ENCODE measurements at places on chromosomes 11 and 22.
A peak's percentile ranks its signal among the peaks of the same experiment; 100 is the strongest.

- DNase-seq: no peak
Measured at GRCh38 chr22:49366437-49366836, 461.2 kb downstream of the BRD1 start.

- no peak for DNase-seq
Measured at GRCh38 chr11:8328848-8329330, 65.2 kb upstream of the LMO1 start.

GRCh38 chr11:78418584-78419211 is 1.1 kb upstream of the GAB2 start:
- no peak for DNase-seq

GRCh38 chr22:27780161-27780575 is 21.4 kb downstream of the MN1 start:
- DNase-seq: no peak

DNA sequence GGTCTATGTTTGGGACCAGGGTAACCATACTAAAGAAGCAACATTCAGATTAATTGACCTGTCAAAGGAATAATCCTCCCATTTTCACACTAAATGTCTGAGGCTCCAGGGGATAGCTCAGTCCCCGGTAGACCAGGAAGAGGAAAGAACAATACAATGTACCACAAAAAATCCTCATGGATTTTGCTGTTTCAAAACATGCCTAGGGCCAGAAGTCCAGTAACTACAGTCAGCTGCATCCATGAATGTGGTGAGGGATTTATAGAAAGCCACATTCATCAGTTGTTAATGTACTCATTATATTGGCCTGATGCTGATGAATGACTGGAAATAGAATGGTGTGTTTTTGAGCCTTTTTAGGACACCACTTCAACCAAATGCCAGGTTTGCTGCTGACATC is 6.9 kb upstream of the ETS1 start:
- DNase-seq: no peak

DNA sequence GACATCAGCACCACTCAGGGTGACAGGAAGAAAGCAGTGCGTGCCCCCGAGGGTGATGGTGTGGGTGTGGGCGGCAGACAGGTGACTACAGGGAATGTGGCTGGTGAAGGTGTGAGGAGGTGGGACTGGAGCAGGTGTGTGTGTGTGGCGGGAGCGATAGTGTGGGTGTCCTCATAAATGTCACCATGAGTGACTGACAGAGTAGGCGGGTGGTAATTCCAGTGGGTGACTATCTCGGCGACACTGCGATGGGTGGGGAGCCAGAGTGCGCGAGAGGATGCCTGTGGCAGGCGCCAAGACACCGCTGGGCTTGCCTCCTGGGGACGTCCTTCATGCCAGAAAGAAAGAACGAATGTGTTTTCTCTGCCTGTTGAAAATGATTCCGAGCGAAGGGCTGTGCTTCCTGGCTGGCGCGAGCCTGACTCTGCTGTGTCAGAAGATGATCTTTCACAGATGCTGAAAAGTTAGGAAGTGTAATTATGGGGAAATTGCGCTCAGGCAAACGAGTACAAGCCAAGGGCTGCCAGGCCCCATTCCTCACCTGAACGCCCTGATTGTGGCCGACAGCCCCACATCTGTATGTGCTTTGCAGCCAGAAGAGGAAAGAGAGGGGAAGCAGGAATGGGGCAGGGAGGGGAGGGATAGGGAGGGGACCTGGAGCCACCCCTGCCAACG is 98.8 kb upstream of the CD82 start:
- no peak for DNase-seq

DNA sequence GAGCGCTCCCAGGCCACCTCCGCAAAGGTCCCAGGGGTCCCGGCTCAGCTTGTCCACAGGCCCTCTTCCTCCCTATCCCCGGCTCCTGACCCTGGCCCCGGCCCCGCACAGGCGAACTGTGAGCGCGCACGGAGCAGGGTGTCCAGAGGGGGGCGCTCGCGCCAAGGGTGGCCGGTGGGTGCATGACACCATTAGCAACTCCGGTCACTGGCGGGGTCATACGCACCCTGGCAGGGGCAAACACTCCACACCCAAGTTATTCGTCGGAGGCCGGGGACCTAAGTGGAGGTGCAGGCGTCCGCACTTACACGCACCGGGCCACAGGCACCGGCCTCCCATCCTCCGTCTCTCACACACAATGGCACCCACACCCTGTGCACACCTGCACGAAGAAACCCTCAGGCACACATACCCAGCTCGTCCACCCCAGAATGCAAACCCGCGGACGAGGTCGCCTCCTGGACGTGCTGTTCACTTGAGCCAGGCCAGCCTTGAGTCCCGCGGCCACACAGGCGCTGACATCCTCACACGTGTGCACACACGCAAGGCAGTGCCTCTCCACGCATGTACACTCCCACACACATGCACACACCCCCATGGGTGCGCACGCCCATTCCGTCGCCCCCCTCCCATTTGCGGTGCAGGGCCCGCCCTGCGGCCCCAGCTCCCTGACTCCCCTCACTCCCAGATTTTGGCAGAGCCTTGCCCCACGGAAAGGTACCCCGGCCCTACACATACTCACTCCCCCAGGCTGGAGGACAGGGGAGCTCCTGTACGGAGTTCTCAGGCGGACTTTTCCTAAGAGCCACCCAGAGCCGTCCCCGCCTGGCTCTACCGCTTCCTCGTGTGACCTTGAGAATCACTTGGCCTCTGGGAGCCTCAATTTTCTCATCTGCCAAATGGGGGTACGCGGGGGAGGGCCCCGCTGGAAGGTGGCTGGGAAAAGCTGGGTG is at the start of gene RASGRP2:
Gene RASGRP2, minus strand, starts transcription at position 552 of the 953 bp plus-strand sequence. CDS start 1,276 bp downstream, outside the sequence.
- peak; percentile 93 for DNase-seq

DNA sequence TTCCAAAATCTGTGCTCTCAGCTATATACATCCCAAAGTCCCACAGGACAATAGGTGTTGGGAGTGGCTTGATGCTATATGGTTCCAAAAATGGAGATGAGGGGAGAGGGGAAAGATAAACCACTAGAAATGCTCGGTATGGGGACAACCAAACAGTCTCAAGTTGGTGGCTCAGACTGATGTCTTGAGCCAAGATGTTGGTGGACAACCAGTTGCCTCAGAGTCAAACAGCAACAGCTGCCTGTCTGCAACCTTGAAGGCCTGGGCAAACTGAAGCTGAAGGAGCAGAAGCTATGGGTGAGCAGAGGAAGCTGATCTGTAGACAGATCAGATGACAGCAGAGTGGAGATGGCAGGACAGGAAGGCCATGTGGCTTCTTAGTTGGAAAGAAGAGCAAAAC is 4.0 kb downstream of the RRP8 start:
- DNase-seq: no peak

DNA sequence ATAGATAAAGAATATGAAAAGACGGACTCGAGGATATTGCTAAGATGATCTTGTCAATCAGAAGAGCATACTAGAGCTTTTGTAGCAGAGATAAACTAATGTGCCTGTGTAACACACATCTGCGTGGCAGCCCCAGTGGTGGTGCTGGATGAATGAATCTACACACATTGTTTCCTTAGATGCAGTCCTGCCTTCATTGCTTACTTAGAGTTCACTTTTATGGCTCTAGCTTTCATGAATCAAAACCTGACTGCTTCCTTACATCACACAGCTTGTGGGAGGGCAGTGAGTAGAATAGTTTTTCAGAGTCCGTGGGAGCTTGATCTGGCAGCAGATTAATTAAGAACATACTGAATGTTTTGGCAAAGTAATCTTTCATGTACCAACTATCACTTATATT is 83.7 kb downstream of the EXT2 start:
- no peak for DNase-seq

DNA sequence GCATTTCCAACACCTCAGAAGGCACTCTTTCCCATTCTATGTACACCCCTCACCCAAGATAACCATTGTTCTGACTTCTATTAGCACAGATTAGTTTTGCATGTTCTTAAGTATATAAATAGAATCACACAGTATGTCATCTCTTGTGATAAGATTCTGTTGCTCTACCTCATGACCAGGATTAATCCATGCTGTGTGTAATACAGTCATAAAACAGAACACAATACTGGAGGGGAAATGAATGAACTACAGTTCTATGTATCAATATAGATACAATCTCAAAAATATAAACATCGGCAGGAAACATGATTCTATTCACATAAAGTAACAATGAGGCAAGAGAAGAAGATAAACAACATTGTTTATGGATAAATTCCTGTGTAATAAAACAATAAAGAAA is 151.5 kb downstream of the ATG16L2 start:
- no peak for DNase-seq
